ENCODE measurements at places on chromosomes 7 and 10. TPM values are rescaled to one million over a fixed set of nuclear protein-coding genes. Genes with fewer than 3 reads are reported as not detected.
A peak's percentile ranks its signal among the peaks of the same experiment; 100 is the strongest.

- DNase-seq = no peak
Measured at GRCh38 chr7:136877990-136878389, 9.5 kb downstream of the CHRM2 start.

DNA sequence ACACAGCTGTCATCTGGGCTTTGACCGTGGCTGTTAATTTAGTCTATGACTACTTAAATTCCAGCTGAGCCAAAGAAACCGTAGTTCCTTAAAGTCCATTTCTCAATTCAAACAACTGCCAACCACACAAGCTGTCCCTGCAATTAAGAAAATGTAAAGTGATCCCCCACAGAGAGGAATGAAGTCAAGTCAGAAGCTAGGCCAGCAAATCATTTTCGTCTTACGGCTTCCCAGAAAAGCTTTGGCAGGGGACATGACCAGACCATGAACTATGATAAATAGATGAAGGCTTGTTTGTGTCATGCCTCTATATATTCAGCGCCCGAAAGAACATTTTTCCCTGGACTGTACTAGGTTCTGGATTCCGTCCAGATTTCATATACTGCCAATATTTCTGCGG lies 54.6 kb downstream of the HACD1 start:
- DNase-seq = no peak

- DNase-seq = no peak
Measured at GRCh38 chr7:20797462-20798080, 10.9 kb upstream of the SP8 start.

GRCh38 chr7:51786284-51786683 lies 469.7 kb upstream of the COBL start:
- no peak for DNase-seq

- DNase-seq = peak; percentile 58
Measured at GRCh38 chr7:140403878-140404564, at the start of gene RAB19. Gene RAB19 (plus strand): TSS chr7:140404058. CDS start chr7:140407647, 3,589 bp downstream.

DNA sequence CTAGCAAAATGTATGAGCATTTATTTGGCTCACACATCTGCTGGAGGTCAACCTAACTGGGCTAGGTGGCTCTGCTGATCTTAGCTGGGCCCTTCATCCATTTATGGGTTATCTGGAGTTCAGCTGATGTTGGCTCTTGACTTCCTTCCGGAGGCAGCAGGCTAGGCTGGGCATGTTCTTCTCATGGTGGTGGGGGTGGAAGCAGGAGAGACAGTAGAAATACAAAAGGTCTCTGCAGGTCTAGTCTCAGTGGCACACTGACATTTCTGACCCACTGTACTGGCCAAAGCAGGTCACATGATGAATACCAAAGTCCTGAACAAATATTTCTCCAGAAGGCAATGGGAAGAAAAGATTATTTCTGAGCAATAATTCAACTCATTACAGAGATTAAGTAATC lies 334.6 kb downstream of the CRPPA start:
- no peak for DNase-seq

GRCh38 chr7:102975854-102976253 lies 63.1 kb downstream of the LRRC17 start:
- no peak for DNase-seq

DNA sequence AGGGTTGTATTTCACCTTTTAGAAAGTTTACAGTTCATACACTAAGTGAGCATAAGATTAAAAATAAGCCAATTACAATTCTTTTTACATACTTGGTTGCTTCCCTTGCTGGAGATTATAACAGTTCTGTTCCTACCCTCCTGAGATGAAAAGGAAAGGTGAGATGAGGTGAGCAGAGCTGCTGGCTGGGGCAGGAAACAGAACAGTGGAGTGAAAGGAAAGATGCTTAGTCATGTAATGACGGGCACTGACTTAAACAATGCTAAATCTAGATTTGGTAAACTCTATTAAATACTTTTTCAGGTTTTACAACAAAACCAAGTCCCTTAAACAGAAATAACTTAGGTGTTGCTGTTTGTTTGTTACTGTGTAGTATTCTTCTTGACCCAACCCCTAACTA lies 19.9 kb upstream of the ZEB1 start:
- no peak for DNase-seq

DNA sequence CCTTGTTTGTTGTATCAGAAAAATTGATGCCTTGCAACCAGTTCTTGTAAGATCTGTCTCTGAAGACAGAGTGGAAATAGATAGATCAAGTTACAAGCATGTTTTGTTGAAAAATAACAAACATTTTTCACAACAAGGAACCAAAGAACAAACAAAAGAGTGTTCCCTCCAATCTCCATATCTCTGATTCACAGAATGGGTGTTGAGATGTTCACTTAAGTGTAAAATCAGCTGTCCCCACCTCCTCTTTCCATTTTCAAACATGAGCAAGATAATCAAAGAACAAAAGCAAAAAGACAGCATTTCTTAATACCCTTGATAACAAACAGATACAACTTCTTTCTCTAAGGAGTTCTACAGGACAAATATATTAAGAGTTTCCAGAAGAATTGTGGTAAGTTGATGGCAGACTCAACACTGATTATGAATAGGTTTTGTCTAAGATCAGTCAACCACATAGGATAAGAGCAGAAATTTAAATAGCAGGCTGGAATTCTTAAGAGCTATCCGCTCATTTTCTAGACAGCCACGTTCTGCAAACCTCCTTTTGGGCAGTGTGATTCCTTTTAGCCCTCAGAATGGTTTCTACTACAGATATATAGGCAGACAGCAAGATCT lies 970.9 kb upstream of the AUTS2 start:
- no peak for DNase-seq

The PSD gene
- 13.3 TPM for total RNA-seq

The CYP3A4 gene
- total RNA-seq = not detected

The SLC26A3 gene
- not detected for total RNA-seq

The CUZD1 gene
- 3.9 TPM for total RNA-seq

The AGAP9 gene
- total RNA-seq = 9.0 TPM
